Psoas muscle (tissue), 8 donors: ENCODE measurements at places on chromosomes 13 and 19.

- DNase-seq: no peak
Observed at GRCh38 chr19:4972509-4973230, 3.8 kb downstream of the KDM4B start.

DNA sequence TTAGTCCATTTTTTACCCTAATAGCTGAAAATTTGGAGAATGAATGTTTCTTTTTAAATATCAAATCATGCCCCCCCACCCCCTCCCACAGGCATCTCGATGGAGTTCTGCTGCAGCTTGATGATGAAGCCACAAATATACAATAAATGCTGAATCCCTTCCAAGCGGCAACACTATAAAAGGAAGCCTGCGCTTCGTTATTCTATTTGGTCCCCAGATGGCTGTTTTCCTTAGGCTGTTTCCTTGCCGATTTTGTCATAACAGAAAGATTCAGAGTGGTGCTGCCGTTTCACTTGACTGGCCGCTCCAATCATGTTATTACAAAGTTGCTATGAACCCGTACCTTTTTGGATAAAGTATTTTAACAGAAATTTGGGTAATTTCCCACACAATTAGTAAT lies 79.5 kb downstream of the MYO16 start:
- no peak for DNase-seq

- no peak for DNase-seq
Observed at GRCh38 chr19:45010306-45010705, 9.0 kb downstream of the RELB start.

DNA sequence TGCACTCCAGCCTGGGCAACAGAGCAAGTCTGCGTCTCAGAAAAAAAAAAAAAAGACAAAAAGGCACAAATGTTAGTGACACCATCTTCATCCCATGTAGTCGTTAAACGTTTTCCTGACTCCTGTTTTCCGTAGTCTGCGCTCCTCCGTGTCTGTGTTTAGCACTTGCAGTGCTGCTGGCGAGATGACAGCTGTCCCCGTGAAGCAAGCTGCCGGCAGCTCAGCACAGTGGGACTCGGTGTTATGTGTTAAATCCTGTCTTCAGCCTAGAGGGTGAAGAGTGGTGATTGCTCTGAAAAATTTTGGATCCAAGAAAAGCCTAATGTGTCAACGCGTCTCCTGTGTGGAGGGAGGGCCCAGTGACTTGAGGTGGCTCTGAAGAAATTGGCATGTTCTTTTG lies 18.4 kb downstream of the UBXN6 start:
- DNase-seq: no peak

DNA sequence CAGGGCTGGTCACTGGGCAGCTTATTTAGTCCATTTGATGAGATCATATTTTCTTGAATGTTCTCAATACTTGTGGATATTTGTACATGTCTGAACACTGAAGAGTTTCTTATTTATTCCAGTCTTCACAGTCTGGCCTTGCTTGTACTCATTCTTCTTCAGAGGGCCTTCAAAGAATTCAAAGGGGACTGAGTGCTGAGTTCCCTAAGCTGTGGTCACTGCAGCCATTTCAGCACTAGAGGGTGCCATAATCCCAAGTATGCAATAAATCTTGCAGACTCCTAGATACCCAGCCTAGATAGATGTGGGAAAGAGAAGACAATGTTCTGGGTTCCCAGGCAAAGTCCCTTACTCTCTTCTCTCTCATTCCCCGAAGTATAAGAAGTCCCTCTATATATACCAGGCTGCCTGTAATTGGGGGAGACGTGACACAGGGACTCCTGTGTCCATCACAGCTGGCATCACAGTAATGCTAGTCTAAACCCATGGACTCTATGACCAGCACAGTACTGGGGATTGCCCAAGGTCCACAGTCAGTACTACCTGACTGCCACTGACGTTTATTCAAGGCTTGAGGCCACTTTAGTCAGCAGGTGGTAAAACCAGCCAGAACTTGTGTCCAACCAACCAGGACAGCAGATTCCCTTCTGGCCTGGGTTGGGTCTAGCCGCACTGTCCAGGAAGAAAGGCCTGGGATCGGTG lies 8.9 kb upstream of the VN1R1 start:
- DNase-seq: no peak

GRCh38 chr19:10655457-10656312 lies 1.5 kb downstream of the ILF3 start:
- no peak for DNase-seq

DNA sequence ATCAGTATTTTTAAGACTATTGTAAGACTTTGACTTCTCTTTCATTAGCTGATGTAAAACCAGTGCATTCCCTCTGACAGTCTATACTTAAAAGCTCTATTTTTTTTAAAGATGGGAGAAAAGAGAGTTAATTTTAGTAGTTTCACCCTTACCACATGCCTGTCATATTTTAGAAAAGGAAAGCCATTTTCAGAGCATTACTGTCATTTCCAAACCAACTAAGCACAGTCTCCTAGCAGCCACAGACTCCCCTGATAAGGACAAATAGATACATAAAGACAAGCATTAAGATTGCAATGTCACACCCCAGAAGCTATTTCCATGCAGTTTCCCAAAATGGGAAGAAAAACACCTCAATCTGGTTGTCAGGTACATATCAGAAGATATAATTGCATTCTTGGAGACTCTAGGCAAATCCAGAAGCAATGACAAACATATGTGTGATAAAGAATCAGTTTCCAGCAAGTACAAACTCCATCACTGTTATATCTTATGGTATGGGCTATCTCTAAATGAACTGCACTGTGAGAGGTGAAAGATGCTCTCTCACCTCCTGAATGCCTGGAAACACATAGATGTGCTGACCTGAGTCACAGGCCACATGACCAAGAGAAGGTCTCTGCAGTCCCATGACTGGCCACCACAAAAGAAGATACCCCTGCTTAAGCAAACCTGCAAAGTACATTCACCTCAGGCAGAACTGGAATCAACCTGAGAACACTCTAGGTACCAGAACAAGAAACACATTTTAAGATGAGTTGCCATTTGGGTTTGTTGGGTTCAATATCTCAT lies 303.3 kb downstream of the POU4F1 start:
- no peak for DNase-seq

DNA sequence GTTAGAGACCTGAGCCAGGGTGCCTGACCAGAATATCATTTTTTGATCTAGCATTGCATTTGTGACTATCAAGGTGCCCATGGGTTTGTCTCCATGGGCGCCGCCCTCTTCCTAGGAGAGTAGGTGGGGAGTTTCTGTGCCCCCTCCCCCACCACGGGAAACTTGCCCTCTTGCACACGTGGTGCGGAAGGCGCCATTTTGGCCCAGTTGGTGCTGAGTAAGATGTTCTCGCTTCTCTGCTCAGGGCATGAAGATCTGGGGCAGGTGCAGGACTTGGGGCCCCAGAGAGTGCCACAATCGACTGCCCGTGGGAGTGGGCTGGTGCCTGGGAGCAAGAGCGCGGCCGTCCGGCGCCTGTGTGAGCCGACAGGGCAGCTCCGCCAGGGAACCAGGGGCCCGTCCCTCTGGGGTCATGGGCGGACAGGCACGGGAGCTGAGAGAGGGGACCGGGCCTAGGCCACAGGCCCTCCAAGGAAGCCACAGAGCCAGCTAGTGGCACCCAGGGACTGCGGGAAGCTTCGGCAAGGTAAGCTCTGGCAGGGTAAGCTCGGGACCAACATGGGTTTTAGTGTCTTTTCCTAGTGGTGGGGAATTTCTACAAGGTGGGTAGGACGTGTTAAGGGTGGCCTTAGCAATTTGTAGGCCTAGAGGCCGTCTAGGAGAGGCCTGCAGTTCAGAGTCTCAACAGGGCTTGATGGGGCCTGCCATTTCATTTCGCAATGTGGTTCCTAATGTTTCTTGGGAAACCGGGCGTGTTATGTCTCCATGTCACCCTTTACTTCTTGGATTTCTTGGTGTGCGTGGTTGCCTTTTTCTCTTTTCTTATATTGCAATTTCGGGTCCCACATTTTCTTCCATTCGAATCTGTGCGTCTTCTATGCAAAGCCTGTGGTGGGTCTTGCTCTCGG lies 14.5 kb downstream of the SACS start:
- no peak for DNase-seq

DNA sequence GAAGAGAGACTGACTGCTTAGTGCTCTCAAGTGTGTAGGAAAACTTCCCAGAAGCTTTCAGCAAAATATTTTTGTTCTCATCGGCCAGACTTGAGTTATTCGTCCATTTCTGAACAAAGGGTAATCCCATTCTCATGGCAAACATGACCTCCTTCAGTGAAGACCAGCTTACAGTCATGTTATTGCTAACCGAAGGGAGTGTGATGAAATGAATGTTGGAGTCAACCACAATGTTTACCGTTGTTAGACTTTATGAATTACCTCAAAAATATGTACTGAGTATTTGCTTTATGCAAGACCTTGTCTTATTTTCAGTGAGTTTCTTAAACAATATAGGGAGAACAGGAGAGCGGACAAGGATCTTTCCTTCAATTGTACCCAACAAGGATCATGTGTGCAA lies 228.6 kb downstream of the LMO7 start:
- DNase-seq: no peak

DNA sequence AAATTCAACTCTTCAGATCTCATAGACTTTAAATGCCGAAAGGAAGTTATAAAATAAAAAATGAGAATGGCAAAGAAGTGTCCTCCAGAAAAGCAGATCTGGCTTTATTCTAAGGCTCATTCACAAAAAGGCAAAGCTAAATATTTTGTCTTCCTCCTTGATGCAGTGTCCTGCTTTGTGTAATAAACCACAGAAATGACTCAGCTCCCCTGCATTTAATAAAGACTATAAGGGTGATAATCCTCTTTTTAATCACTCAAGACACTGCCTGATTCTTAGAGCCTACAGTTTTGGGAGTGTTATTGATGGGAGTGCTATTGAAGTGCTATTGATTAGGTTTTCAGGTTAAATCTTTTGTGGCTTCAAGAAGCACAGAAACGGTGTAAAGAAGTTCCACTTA lies 482.0 kb downstream of the PCDH20 start:
- no peak for DNase-seq

DNA sequence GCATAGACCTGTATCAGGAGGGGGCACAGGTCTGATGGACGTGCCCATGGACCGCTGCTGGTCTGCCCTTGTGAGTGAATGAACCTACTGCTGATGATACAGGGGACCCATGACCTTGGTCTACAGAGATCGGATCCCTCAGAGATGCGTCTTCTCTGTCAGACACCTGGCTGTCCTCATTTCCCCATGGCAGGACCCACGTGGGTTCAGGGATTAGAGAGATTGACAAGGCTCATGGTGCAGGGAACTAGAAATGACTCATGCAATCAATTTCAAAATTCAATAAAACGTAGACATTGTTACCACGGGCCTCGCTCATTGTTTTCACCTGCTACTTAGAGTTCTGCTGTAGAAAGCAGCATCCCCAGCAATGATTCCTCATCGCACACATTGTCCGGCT lies 962 bp upstream of the TPRX1 start:
- DNase-seq: no peak

GRCh38 chr19:7149956-7150705 lies 80.6 kb downstream of the ZNF557 start:
- DNase-seq: no peak

- no peak for DNase-seq
Observed at GRCh38 chr13:46181840-46182490, at the start of gene LCP1. Gene LCP1 (minus strand): TSS chr13:46182177. CDS start chr13:46159662, 22,515 bp downstream.

- no peak for DNase-seq
Observed at GRCh38 chr13:110516500-110516899, 45.0 kb downstream of the RAB20 start.

DNA sequence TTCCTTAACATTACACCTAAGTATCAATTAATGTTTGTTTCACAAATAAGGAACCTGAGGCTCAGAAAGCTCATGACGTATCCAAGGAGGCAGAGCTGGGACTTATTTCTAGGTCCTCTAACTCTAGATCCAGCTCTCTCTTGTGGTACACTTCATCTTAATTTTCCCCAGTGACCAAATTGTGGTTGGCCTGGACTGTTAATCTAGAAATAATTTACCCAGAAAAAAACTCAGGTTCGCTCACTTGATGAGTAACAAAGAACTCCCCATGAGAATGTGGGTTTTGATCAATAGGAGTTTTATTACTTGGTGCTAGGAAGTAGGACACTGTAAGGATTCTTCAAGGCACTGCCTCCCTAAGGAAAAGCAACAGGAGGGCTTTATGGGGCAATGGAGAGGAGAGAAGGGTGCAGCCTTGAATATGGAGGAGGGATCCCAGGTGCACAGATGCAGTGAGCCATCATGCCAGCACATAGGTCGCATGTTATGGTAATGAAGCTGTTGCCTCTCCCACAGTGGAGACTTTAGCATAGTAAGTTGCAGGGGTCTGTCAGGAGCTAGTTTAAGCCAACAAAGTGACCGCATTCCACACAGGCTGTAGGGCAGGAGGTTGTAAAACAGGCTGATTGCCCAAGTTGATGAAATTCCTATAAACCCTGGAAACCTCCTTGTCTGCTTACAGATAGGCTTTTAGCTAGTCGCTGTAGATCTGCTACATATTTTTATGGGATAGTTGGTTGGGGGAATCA lies 14.7 kb downstream of the RAP2A start:
- DNase-seq: no peak

- DNase-seq: no peak
Observed at GRCh38 chr13:30744681-30745077, 9.3 kb downstream of the ALOX5AP start.

- DNase-seq: no peak
Observed at GRCh38 chr13:93318534-93319254, 92.1 kb downstream of the GPC6 start.

- DNase-seq: no peak
Observed at GRCh38 chr13:42181381-42181953, 90.5 kb upstream of the AKAP11 start.

DNA sequence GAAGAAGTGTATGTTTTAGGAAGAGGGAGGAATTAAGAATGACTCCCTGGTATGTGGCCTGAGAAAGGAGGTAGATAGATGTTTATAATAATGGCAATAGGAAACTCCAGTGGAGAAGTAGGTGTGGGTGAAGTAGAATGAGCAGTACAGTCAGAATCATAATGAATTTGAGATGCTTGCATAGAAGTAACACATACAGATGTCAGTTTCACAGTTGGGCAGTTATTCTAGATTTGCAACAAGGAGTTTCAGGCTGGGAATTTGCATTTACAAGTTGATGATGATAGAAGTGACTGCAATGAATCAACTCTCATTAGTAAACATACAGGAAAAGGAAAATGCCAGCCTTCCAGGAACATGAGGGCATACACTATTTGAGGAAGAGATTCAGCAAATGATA lies 149.0 kb downstream of the SLITRK1 start:
- no peak for DNase-seq

DNA sequence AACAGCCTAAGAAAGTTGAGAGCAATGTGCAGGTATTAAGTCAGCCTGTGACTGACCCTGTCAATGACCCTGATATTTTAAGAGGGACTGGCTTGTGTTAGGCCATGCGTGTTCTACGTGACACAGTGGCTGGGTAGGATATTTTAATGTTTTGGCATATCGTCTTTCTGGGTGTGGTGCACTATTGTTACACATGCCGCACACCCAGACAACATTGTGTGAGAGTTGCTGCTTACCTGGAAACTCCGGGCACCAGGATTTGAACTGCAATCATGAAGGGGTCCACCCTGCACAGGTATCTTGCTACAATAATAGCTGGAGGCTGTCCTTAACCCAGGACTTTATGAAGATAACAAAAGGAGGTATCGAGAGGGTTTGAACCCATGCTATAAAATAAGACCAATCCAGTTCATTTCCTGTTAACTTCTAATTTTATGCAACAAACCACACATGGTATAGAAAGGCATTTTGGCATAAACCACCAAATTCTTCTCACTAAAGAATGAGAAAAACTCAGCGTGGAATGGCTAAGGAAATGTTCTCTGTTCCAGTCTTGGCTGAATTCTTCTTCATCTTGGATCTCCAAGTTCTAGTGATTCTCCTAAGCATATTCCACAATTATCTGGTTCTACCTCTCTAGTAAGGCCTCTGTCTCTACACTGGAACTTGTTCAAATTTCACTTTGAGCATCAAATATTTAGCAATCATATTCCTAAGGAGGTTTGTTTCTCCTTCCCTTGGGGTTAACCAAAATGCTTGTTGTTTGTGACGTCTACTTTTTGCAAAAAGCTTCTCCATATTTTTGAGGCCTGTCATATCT lies 38.7 kb upstream of the POMP start:
- DNase-seq: no peak
